ENCODE measurements at places on chromosomes 12 and 14.
A peak's percentile ranks its signal among the peaks of the same experiment; 100 is the strongest.

GRCh38 chr12:97680751-97681150 lies 218.1 kb downstream of the RMST start:
- DNase-seq, result no peak

- DNase-seq, result no peak
These were observed 285.8 kb downstream of the NRXN3 start for GRCh38 chr14:78455896-78456435.

DNA sequence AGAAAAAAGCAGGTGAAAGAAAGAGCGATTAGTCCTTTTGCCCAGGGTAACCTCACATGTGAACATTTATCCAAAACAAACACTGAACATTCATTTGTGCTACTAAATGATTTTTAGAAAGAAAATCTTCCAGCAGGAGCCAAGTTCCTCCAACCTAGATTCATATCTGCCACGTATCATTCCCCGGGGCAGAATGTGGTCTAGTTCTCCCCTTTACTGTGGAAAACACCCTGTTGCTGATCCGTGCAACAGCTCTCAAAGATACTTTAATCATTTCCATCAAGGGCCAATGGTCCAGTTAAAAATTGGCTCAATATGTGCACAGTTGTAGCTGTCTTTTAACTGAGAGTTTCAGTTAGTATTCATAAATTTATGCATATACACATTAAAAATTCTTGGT lies 479.1 kb downstream of the ATP23 start:
- DNase-seq, result no peak

- DNase-seq, result peak; percentile 8
These were observed 71.5 kb upstream of the SFSWAP start for GRCh38 chr12:131639270-131639940.

DNA sequence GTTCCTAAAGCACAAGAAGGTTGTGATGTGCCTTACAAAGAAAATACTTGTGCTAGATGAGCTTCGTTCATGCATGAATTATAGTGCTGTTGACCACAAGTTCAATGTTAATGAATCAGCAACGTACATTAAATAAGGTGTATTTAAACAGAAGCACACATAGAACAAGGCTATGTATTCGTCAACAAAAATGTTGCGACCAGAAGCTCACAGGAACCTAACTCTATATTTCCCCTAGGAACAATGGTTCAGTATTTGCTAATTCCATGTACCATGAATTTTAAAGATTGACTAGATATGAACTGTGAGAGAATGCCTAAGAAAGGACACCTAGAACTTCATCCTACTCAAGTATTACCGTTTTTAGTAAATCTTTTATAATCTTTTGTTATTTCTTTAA lies 149.6 kb downstream of the ITPR2 start:
- DNase-seq, result no peak

DNA sequence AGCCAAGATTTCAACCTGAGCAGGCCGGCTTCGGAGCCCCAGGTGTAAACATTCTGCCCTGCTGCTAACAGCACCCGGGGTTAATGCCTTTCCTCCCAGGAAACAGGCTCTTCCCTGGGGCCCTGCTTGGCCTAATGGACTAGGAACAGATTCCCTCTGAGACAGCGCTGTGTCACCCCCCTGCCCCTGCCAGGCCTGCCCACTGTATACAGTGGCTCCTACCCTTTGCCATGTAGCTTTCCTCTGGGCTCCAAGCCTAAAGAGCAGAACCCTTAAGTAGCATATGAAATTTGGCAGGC lies 28.3 kb upstream of the BCDIN3D start:
- no peak for DNase-seq

DNA sequence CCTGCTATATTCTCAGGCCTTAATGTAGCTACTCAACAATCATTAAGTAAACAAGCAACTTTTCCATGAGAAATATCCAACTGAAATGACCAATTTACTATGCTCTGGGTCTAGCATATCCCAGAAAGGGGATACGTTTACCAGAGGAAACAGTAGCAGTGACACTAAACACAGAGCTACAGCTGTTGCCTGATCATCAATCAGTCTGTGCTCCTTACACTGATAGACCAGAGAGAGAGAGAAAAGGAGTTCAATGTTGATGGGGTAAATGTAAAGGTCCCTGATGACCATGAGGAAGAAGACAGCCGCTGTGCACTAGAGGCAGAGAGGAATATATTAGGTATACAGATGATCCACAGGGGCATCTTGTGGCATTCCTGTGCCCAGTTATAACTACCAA lies 397.2 kb upstream of the USP15 start:
- no peak for DNase-seq

- no peak for DNase-seq
These were observed 156.4 kb downstream of the ATP23 start for GRCh38 chr12:58097741-58098140.

GRCh38 chr12:12425001-12425400 lies 68.1 kb downstream of the BORCS5 start:
- no peak for DNase-seq

- no peak for DNase-seq
These were observed 84.6 kb downstream of the SCFD1 start for GRCh38 chr14:30706704-30707103.

DNA sequence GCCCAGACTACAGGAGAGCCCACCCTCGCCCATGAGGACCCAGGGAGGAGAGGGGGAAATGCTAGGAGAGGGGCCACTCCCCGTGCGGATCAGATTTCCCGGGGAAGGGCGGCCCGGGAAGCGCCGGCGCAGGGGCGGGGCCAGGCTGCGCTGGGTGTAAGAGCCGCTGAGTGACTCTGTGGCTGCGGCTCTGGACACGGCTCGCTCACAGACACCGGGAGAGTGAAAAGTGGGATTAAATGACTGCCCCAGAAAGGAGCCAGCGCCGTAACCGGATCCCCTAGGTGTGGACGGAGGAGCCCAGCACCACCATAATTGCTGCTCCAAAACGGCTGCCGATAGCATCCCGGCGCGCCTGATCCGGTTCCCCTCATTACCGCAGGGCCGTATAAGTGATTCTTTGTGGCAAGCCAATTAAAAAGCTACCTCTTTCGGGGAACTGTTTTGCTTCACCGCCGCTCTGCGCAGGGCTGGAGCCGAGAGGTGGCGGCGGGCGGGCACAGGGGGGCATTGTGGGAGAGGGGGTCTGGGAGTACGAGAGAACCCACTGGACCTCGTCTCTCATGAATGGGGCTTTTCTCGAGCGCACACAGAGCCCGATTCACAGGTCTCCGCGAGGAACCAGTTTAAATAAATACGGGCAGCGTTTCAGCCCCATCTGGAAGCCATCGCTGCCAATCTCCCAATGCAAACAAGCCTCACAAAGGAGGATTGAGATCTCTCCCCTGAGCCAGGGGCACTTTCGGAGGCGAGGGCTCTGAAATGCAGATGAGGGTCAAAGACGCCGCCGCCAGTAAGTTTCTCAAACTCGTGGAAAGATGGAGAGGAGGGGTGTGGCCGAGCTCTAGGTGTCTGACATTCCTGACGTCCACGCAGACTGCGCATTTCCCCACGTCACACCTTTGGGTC lies 2.5 kb downstream of the COL2A1 start:
- no peak for DNase-seq

DNA sequence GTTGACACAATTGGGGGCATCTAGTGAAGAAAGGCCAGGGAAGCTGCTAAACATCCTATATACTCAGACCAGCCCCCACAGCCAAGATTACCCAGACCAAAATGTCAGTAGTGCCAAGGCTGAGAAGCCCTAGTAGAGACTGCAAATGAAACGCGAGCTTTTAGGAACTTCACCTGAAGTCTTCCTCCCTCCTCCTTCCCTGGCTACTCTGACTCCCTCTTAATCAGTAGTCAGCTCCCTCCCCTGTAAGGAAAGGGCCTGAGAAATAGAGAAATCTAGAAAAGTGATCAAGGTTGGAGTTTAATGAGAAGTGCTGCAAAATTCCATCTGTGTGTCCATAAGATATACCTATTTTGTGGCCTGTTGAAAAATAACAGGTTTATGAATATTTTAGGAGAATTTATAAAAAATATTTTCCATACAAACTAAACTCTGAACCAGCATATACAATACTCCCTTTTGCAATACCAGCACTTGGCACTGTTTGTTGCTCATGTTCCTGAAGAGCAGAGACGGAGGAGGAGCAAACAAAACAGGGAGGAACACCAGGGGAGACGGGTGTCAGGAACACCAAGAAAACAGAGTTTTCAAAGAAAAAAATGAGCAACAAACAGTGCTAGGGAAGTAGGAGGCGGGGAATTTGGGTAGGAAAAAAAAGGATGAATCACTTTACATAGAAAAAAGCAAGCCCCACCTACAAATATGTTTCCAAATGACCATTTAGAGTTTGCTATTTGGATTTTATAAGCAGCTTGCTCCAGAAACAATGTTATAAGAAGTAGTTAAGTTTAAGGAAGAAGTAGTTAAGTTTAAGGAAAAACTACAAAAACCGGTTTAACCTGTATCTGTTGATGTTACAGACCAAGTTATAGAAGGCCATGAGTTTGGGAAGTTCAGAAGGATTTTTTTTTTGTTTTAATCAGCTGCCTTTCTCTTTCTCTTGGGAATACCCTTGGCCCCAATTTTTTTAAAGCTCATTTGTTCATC lies 282.1 kb upstream of the GRIP1 start:
- no peak for DNase-seq

GRCh38 chr14:60642270-60643140 lies 6.8 kb downstream of the SIX1 start:
- DNase-seq, result no peak

- peak; percentile 49 for DNase-seq
These were observed 58.3 kb downstream of the PRKCH start for GRCh38 chr14:61379639-61380184.

GRCh38 chr12:53989227-53990113 lies 4.5 kb downstream of the HOXC10 start:
- DNase-seq, result no peak

GRCh38 chr14:19878029-19878642 lies 3.2 kb downstream of the OR4K2 start:
- DNase-seq, result no peak

- no peak for DNase-seq
These were observed 29.3 kb downstream of the ACTR6 start for GRCh38 chr12:100229876-100230275.

- no peak for DNase-seq
These were observed 4.5 kb downstream of the B4GALNT1 start for GRCh38 chr12:57628280-57629191.

DNA sequence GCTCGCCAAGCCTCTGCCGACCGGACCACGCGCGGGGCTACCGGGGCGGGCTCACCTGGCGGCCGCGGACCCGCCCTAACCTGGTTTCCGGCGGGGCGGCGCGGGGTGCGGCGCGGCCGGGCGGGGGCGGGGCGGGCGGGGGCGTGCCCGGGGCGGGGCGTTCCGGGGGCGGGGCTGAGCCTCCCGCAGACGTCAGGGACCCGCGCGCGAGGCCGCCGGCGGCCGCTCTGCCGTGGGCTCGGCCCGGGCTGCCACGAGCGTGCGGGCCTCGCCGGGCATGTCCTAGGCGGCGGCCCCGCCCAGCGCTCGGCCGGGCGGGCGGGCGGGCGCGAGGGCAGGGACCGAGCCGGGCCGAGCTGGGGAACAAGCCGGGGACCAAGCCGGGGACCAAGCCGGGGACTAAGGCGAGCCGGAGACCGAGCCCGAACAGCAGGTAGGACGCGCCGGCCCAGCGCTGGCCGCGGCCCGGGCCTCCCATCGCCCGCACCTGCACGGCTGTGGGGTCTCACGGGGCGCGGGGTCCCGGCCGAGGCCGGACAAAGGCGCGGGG lies at the start of gene CEP170B:
Gene CEP170B, plus strand, starts transcription at position 188 of the 550 bp plus-strand sequence. CDS start 3,183 bp downstream, outside the sequence.
- peak; percentile 27 for DNase-seq

DNA sequence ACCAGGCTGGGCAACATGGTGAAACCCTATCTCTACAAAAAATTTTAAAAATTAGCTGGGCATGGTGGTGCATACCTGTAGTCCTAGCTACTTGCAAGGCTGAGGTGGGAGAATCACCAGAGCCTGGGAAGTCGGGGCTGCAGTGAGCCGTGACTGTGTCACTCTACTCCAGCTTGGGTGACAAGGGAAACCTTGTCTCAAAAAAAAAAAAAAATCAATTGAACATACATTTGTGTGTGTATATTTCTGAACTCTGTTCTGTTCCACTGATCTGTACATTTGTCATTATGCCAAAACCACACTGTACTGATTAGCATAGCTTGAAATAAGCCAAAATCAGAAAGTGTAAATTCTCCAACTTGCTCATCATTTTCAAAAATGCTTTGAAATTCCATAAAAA lies 254.6 kb downstream of the SOX5 start:
- DNase-seq, result no peak

GRCh38 chr12:123595729-123596128 lies 6.2 kb upstream of the DDX55 start:
- DNase-seq, result no peak

GRCh38 chr12:66800046-66800445 lies 121.2 kb upstream of the GRIP1 start:
- no peak for DNase-seq

Data from CD4-positive, alpha-beta T cell treated with Interleukin-15 for 1 hour (primary cell).